ENCODE measurements at places on chromosomes 2 and 18.

DNA sequence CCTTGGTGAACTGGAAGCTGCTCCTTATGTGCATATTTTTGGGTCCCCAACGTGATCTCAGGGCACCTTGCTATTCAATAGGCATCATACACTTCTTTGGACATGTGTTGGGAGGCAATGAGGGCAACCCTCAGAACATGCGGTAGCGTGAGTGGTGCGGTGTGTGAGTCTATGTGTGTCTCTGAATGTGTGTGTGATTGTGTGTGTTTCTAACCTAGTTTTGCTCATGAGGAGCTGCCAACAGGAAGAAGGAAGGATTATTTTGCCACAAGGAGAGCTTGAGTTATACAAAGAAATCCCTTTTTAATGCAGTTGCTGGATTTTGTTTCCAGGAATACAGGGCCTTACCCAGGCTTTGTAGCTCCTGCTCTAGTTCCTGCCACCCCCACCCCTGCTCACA lies 75.8 kb upstream of the ITGA6 start:
- no peak for DNase-seq

- DNase-seq: no peak
Observed at GRCh38 chr2:204145263-204145751, 208.7 kb downstream of the ICOS start.

DNA sequence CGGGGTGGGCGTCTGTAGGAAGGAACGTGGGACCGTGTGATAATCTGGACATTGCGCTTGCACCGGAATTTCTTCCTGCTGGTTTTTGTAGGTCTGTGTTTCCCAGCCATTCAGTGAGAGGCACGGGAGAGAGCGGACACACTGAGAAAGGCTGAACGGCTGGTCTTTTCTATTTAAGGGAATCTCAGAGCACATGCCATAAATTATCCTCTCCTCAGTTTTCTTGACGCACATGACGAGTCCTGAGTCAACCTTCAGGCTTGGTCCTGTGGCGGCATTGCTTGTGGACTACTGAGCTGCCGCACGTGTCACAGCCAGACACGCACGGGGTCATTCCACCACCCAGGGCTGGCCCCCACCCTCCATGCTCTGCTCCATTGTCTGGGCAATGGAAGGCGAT lies 519.3 kb upstream of the ID2 start:
- peak; percentile 87 for DNase-seq

DNA sequence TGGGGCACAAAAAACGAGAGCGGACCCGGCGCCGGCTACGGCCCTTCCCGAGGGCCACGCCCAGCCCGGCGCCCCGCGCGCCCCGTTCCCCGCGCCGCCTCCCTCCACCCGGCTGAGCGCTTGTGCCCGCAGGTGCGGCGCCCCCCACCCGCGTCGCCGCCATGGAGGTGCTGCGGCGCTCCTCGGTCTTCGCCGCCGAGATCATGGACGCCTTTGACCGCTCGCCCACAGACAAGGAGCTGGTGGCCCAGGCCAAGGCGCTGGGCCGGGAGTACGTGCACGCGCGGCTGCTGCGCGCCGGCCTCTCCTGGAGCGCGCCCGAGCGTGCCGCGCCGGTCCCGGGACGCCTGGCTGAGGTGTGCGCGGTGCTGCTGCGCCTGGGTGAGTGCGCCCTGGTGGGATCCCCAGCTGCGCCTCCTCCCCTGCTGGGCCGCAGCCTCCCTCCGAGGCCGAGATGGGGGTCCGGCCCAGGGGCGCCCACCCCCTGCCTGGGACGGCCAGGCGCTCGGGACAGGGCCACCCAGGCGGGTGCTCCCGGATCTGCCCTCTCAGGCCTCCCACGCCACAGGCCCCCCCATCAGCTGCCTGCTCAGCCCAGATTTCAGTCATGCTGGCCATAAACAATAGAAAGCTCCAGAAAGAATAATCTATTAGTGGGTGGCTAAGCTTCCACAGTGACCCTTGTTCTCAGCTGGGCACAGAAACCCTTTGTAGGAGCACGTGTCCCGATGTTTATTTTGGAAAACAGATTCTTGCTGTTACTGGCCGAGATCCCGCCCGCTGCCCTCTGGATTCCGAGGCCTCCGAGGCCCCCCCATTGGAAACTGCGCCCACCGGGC lies 997 bp downstream of the BOK start:
- DNase-seq: no peak

Measured in esophagus muscularis mucosa (tissue), 4 donors.